ENCODE measurements at places on chromosomes 6 and 20.

- DNase-seq, result no peak
These were observed 36.1 kb downstream of the EYA2 start for GRCh38 chr20:46930640-46931339.

- no peak for DNase-seq
These were observed 189.0 kb upstream of the TFAP2D start for GRCh38 chr6:50524341-50524740.

DNA sequence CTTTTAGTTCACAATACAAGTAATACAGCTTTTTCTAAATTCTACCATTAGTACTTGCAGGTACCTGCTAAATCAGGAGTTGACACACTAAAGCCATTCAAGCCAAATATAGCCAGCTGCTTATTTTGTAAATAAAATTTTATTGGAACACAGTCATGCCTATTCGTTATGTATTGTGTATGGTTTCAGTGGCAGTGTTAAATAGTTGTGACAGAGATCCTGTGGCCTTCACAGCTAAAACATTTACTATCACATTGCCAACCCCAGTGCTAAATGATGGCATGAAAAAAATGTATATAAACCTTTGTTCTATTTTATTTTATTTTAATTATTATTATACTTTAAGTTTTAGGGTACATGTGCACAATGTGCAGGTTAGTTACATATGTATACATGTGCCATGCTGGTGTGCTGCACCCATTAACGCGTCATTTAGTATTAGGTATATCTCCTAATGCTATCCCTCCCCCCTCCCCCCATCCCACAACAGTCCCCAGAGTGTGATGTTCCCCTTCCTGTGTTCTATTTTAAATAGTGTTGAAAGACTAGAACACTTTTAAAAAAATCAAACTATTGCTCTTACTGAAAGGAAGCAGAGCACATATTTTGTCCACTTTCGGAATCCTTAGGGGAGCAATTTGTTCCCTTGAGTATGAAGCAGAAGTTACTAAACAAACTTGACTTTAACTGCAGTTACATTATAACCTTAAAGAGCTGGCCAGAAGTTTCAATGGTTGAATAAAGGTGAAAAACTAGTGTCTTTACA, 115.7 kb downstream of the PRIM2 start:
- no peak for DNase-seq

DNA sequence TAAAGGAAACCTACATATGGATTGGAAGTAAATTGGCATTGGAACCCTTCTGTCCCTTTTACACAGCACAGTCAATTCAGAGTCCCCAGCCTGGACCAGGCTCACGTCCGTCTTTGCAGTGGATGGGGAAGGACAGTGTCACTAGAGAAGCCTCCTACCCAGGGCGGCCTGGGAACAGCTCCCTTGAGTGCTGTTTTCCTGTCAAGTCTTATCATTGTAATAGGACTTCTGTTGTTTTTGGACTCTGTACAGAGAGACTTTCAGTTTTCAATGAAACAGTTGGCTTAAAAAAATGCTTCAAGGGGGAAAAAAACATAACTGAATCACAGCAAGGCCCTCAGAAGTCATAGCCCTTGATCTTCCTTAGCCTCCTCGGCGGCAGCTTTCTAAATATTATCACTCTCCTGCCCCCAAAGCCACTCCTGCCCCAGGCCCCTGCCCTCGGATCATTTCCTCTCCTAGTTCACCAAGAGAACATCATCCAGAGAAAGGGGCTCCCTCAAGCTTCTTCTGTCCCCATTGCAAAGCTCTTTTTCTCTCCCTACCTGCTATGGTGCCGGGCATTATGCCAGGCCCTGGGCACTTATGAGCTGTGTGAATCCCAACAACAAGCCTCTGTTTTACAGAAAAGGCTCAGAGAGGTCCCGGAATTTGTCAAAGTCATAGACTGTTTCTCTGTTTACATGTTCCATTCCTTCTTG, 37.8 kb upstream of the CNKSR3 start:
- DNase-seq, result no peak

DNA sequence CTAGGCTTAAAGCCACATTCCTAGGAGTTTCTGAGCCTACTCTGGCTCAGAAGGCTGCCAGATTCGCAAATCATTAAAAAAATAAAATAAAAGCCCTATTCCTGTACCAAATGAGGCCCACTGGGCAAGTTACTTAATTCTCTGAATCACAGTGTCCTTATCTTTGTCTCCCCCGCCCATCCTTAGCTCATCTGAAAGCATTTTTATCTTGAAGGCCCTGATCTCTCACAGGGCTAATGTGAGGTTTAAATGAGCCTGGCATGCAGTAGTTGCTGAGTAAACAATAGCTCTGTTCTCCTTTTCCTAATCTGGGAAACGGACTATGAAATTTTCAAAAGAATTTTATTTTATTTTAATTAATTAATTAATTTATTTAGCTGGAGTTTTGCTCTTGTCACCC, 2.1 kb upstream of the ZBTB12 start:
- no peak for DNase-seq

DNA sequence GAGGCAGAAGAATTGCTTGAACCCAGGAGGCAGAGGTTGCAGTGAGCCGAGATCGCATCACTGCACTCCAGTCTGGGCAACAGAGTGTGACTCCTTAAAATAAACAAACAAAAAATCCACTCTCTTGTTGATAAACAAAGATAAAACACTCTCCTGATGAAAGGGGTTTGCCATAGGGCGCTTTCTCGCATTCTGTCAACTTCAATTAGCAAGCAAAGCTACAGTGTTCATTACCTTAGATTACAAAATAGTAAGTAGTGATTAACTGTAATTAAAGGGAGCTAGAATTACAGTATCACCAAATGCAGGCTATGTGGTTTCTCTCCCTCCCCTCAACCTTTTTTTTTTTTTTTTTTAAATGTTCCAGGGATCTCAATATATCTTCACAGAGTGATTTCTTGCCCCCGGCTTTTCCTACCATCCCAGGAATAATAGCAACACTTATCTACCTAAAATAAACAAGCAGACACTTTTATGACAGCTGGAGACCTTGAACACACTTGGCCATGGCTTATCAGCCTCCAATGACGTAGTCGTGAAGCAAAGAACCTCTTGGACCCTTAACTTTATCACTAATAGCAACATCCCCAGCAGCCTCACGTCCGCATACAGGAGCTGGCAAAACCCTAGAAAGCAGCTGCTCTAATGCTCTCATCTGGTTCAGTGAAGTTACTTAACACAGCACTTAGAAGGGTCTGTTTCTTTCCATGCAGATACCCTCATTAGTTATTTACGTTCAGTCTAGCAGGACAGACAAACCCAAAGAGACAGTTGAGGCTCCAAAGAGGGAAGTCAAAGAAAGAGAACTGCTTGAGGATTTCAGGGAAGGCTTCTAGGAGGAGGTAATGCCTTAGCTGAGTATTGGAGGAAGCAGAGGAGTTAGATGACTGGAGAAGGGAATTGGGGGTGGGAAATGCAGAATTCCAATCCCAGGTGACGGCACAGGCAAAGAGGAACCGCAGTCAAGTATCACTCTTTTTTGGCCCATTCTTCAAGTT, 37.9 kb upstream of the NEDD9 start:
- no peak for DNase-seq
